Activated CD4-positive, alpha-beta T cell treated with anti-CD3 and anti-CD28 coated beads, Interleukin-2, amount 10 ng/mL, durations not matched to agents 24 days and 14 days (primary cell): ENCODE measurements at places on chromosomes 3 and 15. TPM values are rescaled to one million over a fixed set of nuclear protein-coding genes. Genes with fewer than 3 reads are reported as not detected.
A peak's percentile ranks its signal among the peaks of the same experiment; 100 is the strongest.

DNA sequence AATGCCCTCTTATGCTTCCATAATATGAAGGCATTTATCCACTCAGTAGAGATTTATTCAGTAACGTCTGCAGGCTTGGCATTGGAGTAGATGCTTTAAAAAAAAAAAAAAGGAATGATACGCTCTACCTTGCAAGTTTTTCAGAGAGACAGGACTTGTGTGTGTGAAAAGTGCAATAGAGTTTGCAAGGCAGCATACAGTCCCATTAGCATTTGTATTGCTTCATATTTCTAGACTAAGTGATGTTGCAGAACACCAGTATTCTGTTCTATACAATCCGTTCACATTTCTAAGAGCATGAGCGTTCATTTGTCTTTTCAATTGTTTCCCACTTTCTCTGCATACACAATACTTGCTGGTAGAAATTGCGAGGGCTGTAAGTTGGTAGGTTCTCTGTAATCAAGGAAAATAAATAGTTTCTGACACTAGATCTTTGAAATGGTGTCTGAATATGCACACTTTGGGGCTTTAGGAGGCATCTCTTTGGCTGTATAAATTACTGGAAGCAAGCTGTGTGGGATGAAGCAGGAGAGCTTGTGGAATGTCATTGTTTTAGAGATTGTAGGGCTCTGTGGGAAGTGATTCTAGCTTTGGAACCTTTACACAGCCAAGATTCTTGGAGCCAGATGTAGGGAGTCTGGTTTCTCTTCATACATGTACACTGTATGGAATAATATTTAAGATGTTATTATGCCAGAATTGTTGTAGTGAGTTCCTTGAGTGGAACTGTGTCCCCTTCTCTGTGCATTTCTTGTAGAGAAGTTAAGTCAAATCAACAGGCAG lies 262.7 kb downstream of the FEZF2 start:
- H3K4me3 ChIP-seq = no peak overlapping the region
- H3K27me3 ChIP-seq = no peaks in the 10 kb centered on the region
- H3K36me3 ChIP-seq = no peaks in the 10 kb centered on the region
- no peak for DNase-seq

GRCh38 chr3:128616516-128617269 lies 33.9 kb downstream of the RPN1 start:
- H3K4me3 ChIP-seq = peak overlapping the region; percentile 95
- DNase-seq = peak; percentile 72
- peaks cover 34% of the 10 kb centered on the region for H3K4me1 ChIP-seq
- H3K27me3 ChIP-seq = no peaks in the 10 kb centered on the region
- peaks cover 38% of the 10 kb centered on the region for H3K36me3 ChIP-seq
- H3K27ac ChIP-seq = peak overlapping the region; percentile 96

DNA sequence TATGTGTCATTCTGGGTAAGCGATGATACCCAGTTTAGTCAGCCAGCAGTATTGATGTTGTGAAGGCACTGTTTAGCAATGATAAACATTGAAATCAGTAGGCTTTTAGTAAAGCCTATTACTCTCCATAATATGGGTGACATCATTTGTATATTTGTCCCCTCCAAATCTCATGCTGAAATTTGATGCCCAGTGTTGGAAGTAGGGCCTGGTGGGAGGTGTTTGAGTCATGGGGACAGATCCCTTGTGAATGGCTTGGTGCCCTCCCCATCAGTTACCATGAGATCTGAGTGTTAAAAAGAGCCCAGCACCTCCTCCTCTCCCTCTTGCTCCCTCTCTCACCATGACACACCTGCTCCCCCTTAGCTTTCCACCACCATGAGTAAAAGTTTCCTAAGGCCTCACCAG lies 31.4 kb upstream of the FAN1 start:
- H3K4me3 ChIP-seq = no peak overlapping the region
- no peak for DNase-seq
- H3K4me1 ChIP-seq = peaks cover 7% of the 10 kb centered on the region
- peaks cover 14% of the 10 kb centered on the region for H3K36me3 ChIP-seq
- H3K27ac ChIP-seq = peak overlapping the region; percentile 77

- H3K27me3 ChIP-seq = no peaks in the 10 kb centered on the region
- peaks cover 22% of the 10 kb centered on the region for H3K4me1 ChIP-seq
- no peak for DNase-seq
- no peak overlapping the region for H3K4me3 ChIP-seq
- no peak overlapping the region for H3K27ac ChIP-seq
Measured at GRCh38 chr15:75857886-75858285, 14.6 kb downstream of the UBE2Q2 start.

DNA sequence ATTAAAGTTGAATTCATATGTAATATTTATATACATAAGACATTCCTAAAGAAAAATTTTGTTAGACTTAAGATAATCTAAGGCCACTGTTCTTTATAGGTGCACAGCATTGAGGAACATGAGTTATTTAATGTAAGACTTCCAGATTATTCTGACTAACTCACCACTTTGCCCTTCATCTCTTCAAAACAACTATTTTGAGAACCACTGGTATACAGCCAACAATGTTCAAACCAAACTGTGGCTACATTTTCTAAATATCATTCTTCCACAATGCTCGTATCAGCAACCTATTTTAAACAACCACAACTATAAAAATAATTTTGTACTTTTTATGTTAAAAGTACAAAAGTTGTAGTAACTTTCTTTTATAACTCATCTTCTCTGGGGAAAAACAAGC lies 199.8 kb upstream of the ALCAM start:
- DNase-seq = no peak
- H3K27ac ChIP-seq = no peak overlapping the region
- H3K36me3 ChIP-seq = no peaks in the 10 kb centered on the region
- no peak overlapping the region for H3K4me3 ChIP-seq
- H3K27me3 ChIP-seq = no peaks in the 10 kb centered on the region

- no peaks in the 10 kb centered on the region for H3K27me3 ChIP-seq
- H3K27ac ChIP-seq = no peak overlapping the region
- H3K36me3 ChIP-seq = no peaks in the 10 kb centered on the region
- no peaks in the 10 kb centered on the region for H3K4me1 ChIP-seq
Measured at GRCh38 chr3:137332297-137332696, 374.5 kb downstream of the IL20RB start.

GRCh38 chr3:66989860-66990696 lies 8.0 kb upstream of the KBTBD8 start:
- peaks cover 18% of the 10 kb centered on the region for H3K27me3 ChIP-seq
- H3K27ac ChIP-seq = no peak overlapping the region
- H3K4me1 ChIP-seq = peaks cover 4% of the 10 kb centered on the region
- no peak for DNase-seq

- no peak overlapping the region for H3K27ac ChIP-seq
- H3K4me1 ChIP-seq = no peaks in the 10 kb centered on the region
- no peak for DNase-seq
- no peak overlapping the region for H3K4me3 ChIP-seq
Measured at GRCh38 chr3:103083848-103084631, 649.2 kb downstream of the ZPLD1 start.

DNA sequence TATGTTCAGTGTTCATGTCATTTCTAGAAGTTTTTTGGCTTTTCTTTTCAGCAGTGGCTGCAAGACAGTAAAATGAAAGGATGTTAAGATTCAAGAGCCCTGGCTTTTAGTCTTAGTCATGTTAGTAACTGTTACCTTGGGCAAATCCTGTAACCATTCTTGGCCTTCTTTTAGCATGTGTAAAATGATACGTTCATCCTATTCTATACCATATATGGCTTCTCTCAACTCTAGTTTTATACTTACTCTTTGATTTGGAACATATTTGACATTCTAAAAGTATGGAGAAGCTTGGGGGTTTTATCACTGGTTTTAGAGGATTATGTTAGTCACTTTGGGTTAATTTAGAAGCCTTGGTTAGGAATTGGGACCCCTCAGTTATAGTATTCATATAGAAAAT lies 20.1 kb downstream of the GTF2E1 start:
- H3K4me3 ChIP-seq = no peak overlapping the region
- no peak for DNase-seq
- H3K27ac ChIP-seq = no peak overlapping the region
- no peaks in the 10 kb centered on the region for H3K27me3 ChIP-seq
- peaks cover 31% of the 10 kb centered on the region for H3K4me1 ChIP-seq

GRCh38 chr3:1092771-1093170 lies at the start of gene CNTN6:
CNTN6 (plus strand) TSS chr3:1093024; CDS start chr3:1148009, 54,985 bp downstream.
- H3K36me3 ChIP-seq = no peaks in the 10 kb centered on the region
- H3K4me1 ChIP-seq = no peaks in the 10 kb centered on the region
- DNase-seq = no peak
- H3K4me3 ChIP-seq = no peak within 1 kb of the TSS

DNA sequence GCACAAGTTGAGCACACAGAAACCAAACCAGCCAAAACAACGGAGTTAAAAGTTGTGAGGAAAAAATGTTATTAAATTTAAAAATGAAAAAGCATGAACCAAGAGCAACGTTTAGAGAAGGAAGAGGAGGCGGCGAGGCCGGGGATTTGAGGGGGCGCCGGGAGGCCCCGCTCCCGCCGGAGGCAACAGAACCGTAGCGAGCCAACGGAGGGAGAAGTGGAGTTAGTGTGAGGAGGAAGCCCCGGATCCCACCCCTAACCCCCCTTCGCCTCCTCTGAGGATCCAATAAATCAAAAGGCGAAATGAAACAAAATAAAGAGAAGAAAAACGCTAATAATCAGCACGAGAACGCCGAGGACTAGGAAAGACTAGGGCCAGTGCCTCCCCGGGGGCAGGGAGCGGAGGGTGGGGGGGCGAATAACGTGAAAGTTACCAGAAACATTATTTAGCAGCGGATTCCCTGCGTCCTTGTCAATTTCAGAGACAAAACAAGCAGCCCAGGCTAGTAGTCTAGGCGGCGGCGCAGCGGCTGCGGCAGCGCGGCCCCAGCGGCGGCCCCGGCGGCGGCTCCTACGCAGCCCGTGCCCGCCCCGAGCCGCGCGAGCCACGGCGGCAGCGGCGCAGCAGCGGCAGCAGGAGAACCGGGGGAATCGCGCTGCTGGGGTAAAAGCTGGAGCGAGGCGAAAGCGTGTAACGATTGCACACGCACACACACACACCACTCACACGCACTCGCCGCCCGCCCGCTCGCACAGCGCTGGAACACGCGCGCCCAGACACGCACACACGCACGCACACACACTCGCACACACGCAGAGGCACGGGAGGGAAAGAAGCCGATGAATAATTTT lies 1.7 kb downstream of the MEIS2 start:
- peaks cover 85% of the 10 kb centered on the region for H3K27me3 ChIP-seq
- peak overlapping the region; percentile 40 for H3K27ac ChIP-seq
- H3K4me3 ChIP-seq = peak overlapping the region; percentile 90
- peak; percentile 65 for DNase-seq
- peaks cover 20% of the 10 kb centered on the region for H3K4me1 ChIP-seq

DNA sequence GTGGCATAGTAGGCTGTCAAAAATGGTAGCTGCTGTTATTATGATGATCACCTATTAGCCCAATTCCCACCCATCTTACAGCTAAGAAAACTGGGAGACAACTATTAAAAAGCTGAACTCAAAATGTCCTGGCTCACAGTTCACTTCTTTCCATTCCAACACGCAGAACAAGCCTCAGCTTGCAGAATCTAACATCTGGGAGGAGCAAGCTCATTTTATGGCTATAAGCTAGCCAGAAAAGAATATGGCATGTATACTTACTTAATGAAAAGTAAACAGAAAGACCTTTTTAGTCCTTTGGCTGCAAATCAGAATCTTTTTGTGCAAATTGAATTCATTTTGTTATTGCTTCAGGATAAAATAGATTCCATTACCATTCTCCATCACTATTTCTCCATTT lies 34.8 kb upstream of the CFAP20DC start:
- no peak for DNase-seq
- H3K27me3 ChIP-seq = peaks cover 23% of the 10 kb centered on the region
- H3K36me3 ChIP-seq = no peaks in the 10 kb centered on the region

DNA sequence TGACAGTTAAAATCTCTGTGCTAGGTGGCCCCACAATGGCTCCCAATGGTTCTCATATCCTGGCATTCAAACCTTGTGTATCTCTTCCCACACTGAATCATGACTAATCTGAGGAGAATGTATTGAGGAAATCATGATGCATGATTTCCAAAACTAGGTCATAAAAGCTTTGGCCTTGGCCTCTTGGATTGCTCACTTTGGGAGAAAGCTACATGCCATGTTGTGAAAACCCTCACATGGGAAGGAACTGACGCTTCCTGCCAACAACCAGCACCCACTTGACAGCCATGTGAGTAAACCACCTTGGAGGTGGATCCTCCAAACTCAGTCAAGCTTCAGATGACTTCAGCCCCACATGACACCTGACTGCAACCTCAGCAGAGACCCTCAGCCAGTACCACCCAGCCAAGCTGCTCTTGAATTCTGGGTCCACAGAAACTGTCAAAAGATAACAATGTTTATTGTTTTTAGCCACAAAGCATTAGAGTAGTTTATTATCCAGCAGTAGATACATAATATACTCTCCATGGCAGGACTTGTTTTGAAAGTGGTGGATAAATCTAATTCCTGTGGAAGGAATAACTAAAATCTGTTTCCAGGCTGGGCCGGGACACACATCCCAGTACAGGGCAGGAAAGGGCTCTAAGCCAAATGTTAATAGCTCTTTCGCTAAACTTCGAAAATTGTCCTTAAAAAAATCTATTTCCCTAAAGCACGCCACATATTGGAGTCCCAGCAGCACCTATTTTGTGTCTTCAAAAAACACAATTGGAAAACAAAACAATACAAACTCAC lies 1.0 kb upstream of the ZNF620 start:
- peaks cover 11% of the 10 kb centered on the region for H3K36me3 ChIP-seq
- H3K27me3 ChIP-seq = peaks cover 3% of the 10 kb centered on the region
- peaks cover 17% of the 10 kb centered on the region for H3K4me1 ChIP-seq
- peak overlapping the region; percentile 67 for H3K27ac ChIP-seq

GRCh38 chr15:38814891-38815290 lies 250.3 kb upstream of the RASGRP1 start:
- no peak for DNase-seq
- H3K36me3 ChIP-seq = no peaks in the 10 kb centered on the region
- H3K4me3 ChIP-seq = no peak overlapping the region
- H3K27me3 ChIP-seq = peaks cover 5% of the 10 kb centered on the region

The HHLA2 gene
- 2.0 and 2.2 TPM in 2 replicates for total RNA-seq

The PARP3 gene
- 17.0 and 17.5 TPM in 2 replicates for total RNA-seq

The MITF gene
- 0.16 and 0.52 TPM in 2 replicates for total RNA-seq

The SLC2A2 gene
- not detected in 2 replicates for total RNA-seq

The PLCB2 gene
- 82.7 and 95.7 TPM in 2 replicates for total RNA-seq

The FBN1 gene
- 0.64 and 1.0 TPM in 2 replicates for total RNA-seq

The DCUN1D1 gene
- total RNA-seq = 54.6 and 59.0 TPM in 2 replicates
